ENCODE measurements at places on chromosomes 11 and 22.

GRCh38 chr11:107606141-107606540 is 15.2 kb downstream of the ELMOD1 start:
- DNase-seq: no peak

- DNase-seq: no peak
These were observed 11.2 kb upstream of the MIAT start for GRCh38 chr22:26646158-26646557.

DNA sequence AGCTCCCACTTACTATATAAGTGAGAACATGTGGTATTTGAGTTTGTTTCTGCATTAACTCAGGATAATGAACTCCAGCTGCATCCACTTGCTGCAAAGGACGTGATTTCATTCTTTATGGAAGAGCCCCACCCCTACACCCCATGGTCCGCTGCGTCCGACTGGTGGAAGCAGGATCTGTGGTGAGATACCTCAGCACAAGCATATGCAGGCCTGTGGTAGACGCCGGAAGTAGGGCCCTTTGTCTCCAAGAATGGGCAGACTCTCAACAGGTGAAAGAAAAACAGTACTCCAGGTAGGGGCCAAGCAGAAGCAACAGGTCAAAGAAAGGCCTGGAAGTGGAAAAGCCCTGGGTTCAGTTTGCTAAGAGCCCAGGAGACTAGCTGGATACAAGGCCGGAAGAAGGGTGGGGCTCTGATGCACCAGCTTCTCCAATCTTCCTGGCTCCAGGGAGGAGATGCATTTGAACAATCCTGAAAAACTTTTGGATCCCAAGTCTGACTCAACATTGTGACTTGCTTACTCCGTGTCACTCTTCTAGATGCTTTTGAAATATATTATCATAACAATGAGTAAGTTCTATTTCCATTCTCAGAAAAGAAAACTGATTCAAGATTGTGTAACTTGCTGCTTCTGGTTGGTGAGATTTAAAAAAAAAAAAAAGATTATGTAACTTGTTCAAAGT is 30.4 kb downstream of the NEAT1 start:
- DNase-seq: no peak

GRCh38 chr22:39214006-39214382 is 30.8 kb downstream of the PDGFB start:
- no peak for DNase-seq

- no peak for DNase-seq
These were observed 44.9 kb upstream of the ARFGAP3 start for GRCh38 chr22:42901790-42902508.

GRCh38 chr11:128686745-128687177 is 7.1 kb upstream of the FLI1 start:
- peak; percentile 64 for DNase-seq

- DNase-seq: no peak
These were observed 458.3 kb downstream of the METTL15 start for GRCh38 chr11:28566339-28567089.

GRCh38 chr22:36541831-36542411 is 13.0 kb upstream of the EIF3D start:
- DNase-seq: peak; percentile 14

DNA sequence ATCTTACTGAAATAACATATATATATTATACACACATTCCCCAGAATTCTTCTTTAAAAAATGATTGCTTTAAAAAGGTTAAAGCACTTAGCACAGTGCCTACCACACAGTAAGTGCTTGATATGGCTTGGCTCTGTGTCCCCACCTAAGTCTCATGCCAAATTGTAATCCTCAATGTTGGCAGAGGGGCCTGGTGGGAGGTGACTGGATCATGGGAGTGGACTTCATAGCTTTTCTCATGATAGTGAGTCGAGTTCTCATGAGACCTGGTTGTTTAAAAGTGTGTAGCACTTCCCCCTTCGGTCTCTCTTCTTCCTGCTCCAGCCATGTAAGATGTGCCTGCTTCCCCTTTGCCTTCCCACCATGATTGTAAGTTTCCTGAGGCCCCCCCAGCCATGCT is 6.2 kb downstream of the CRYAB start:
- DNase-seq: no peak

GRCh38 chr22:20014526-20015186 is 2.0 kb downstream of the ARVCF start:
- no peak for DNase-seq

GRCh38 chr11:105781807-105782206 is 171.9 kb downstream of the GRIA4 start:
- DNase-seq: no peak

GRCh38 chr11:114275280-114275679 is 20.9 kb upstream of the NNMT start:
- DNase-seq: no peak

GRCh38 chr22:26169315-26170111 is at the start of gene SEZ6L:
Gene SEZ6L, plus strand, starts transcription at chr22:26169462. Its CDS starts 208 bp downstream, at chr22:26169670.
- no peak for DNase-seq

DNA sequence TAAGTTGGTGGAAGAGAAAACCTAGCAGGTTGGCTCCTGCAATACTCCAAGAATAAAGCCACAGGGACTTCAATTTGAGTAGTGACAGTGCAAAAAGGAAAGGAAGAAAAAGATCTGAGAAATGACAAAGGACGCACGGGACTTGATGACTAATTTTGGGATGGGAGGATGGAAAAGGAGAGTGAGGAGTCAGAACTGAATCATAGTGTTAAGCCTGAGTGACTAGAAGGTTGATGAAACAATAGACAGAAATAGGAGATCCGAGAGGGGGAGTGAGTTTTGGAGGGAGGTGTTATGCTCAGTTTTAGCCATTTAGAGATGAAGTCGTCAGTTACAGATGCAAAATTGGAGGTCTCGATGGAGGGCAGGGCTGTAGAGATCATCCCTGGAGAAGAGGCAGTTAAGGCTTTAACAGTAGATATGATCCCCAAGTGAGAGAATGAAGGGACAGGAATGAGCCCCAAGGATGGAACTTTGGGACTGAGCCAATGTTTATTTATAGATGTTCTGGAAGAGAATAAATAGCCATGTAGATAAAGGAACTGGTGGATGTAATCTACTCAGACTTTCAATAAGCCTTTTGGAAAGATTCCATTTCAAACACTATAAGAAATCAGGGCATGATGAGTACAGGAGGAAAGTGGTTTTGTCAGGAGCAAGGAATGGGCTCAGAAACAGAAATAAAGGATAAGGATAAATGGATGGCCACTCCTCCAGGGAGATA is 108.9 kb upstream of the NCAM1 start:
- DNase-seq: no peak

DNA sequence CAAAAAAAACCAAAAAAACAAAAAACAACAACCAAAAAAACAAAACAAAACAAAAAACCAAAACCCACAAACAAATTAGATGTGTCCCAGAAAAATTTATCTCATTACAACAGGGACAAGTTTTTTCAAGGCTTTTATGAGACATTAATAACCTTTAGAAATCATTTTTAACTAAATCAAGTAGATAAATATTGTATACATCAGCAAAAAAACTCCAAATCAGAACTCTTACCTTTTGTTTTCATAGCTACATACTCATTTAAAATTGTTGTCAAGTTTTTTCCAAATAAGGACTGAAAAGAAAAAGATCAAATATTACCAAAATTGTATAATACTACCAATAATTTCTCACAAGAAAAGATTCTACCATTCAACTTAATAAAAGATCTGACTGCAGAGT is 28.7 kb downstream of the NPAT start:
- DNase-seq: no peak

GRCh38 chr11:19774329-19774728 is 61.7 kb downstream of the NAV2 start:
- no peak for DNase-seq

GRCh38 chr11:36890121-36890679 is 292.2 kb upstream of the RAG2 start:
- DNase-seq: no peak

DNA sequence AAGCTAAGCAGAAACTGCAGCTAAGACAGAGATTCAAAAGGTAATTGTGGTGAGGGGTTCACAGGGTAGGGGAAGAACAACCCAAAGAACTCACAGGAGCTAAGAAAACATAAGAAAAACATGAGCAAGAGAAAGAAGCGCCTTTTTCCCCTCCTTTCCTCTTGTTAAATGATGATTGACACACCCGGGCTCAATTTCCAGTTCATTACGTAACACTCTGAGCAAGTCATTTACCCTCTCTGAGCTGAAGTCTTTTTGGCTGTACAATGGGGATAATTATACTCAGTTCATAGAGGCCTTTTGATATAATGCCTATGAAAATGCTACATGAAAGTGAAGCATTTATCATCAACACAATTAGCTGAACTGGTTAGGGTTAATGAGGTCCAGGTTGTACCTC is 17.2 kb downstream of the LRP4 start:
- no peak for DNase-seq

GRCh38 chr11:14584595-14584994 is 59.0 kb upstream of the PDE3B start:
- DNase-seq: no peak

GRCh38 chr11:132024587-132025295 is 654.3 kb downstream of the NTM start:
- no peak for DNase-seq

- DNase-seq: no peak
These were observed 177.4 kb downstream of the BUD13 start for GRCh38 chr11:116595305-116595880.

- DNase-seq: no peak
These were observed 193.6 kb upstream of the DDI1 start for GRCh38 chr11:103842795-103843194.

DNA sequence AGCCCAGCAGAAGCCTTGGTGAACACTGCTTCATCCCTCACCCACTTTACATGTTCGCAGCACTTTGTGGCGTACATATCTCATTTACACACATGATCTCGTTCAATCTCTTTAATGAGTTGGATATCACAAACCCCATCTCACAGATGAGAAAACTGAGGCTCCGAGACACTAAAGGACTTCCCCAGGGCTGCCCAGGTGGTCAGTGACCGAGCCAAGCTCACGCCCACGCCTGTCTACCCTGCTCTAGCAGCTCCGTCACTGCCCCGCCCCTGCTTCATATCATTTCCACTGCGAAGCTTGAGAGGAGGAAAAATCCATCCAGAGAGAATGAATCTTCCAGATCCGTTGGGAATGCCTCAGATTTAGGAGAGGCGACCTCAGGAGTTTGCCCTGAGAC is 11.8 kb upstream of the DSCAML1 start:
- DNase-seq: no peak

DNA sequence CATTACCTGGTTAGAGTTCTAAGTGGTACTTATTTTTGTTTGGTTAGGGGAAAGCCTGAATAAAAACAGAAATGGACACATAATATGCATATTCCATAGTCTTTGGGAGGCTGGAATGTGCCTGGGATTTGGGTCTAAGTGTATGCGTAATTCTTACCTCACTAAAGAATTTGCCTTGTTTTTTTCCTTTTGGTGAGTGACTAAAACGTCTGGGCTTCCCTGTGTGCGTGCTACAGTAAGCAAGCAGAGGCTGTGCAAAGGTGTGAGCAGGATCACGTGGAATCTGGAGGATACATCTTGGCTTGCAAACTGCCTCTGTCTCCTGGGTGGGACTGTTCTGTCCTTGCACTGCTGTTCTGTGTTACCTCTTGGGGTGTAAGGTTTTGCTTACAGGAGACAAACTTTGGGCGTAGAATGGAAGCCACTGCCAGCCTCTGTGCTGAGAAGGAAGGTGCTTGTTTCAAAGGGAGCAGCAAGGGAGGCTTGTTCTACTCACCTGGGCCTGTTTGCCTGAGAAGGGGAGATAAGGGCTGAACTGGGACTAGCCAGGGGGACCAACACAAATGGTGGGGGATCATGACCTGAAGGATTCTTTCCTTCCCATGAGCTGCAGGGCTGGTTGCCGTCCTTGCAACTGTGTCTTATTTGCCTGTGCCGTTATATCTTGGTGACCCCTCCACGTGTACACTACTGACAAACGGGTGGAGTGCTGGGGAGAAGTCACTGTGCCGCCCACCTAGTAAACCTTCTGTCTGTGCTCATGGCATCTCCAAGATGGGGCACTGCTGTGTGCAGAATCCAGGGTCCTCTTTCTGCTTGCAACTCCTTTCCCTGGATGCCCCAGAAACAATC is 4.5 kb downstream of the NEAT1 start:
- DNase-seq: peak; percentile 49

DNA sequence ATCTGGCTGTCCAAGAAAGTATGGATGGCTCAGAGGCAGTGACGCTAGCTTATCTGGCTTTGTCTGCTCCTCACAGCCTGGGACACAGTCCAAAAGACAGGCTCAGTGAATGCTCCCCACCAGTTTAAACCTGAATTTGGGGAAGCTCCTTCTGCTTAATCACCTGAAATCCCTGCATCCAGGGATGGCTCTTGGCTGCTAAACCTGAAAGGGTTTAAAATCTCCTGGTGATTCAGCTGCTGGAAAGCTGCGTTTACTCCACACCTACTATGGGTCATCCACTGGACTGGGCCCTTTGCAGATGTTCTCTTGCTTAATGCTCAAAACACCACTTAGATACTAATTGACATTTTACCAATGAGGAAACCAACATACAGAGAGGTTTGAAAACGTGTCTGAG is 302.0 kb upstream of the NARS2 start:
- DNase-seq: no peak

DNA sequence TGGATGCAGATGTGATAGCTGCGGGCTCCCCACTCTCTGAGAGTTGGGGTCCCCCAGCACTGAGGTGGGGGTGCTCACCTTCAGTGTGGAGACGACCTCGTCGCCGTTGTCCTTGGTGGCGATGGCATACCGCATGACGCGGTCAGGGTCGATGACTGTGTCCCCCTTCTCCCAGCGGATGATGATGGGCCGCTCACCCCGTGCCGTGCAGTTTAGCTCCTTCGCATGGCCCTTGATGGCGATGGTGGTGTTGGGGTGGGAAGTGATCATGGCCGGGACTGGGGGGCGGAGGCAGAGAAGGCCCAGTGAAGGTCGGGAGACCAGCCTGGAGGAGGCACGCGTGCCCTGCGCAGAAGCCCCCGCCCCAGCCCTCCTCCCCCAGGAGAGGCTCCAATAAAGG is 154.2 kb downstream of the CEP164 start:
- DNase-seq: no peak

Data from CD4-positive, alpha-beta T cell (primary cell).